ENCODE measurements at places on chromosomes 11 and 22. TPM values are rescaled to one million over a fixed set of nuclear protein-coding genes. Genes with fewer than 3 reads are reported as not detected.

GRCh38 chr11:33891714-33892327 is at the start of gene LMO2:
TSS of gene LMO2 (minus strand) at chr11:33892076. CDS start at chr11:33869716, 22,360 bp downstream.
- DNase-seq = no peak

GRCh38 chr11:10838881-10839280 is 19.0 kb downstream of the ZBED5 start:
- DNase-seq = no peak

DNA sequence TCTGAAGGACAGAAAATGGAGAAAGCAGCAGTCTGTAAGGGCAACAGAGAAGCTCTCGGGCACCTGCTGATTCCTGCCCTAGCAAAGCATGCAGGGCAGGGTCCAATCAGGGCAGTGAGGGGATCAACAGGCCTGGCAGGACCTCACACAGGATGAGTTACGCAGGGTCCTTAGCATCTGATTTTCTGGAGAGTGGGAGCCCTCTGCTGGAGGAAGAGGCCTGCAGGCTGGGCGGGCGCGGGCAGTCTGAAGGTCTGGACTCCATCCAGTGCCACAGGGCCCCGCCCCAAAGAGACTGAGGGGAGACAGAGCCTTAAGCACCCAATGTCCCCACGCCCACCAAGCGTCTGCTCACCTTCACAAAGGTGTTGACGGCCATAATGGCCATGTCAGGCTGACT is 28.9 kb downstream of the AP1B1 start:
- peak; percentile 49 for DNase-seq

DNA sequence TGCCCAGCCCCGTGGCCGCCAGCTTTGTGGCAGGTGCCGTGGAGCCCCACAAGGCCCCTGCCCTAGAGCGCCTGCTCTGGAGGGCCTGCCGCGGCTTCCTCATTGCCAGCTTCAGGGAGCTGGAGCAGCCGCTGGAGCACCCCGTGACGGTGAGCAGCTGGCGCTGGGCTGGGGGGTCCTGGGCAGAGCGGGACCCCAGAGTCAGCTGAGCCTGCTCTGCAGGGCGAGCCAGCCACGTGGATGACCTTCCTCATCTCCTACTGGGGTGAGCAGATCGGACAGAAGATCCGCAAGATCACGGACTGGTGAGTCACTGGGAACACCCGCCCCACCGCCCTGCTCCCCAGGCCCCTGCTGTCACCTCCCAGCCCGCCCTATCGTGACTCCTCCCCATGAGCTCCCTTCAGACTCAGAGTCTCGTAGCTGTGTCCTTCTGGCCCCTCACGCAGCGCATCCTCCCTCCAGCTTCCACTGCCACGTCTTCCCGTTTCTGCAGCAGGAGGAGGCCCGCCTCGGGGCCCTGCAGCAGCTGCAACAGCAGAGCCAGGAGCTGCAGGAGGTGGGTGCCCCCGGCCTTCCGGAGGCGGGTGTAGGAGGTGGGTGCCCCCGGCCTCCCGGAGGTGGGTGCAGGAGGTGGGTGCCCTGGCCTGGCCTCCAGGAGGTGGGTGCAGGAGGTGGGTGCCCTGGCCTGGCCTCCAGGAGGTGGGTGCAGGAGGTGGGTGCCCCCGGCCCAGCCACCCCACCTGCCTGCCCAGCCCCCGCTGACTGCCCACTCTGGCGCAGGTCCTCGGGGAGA is 4.7 kb downstream of the TCIRG1 start:
- no peak for DNase-seq

GRCh38 chr11:120289426-120289825 is 35.7 kb upstream of the TLCD5 start:
- no peak for DNase-seq

Gene SLCO2B1
- total RNA-seq = 0.27 TPM

Gene CABP7
- not detected for total RNA-seq

Gene NNMT
- total RNA-seq = 52.7 TPM

Gene KRTAP5-5
- not detected for total RNA-seq

Gene LRP4
- total RNA-seq = 0.80 TPM
